NAMALWA (cell line): ENCODE measurements at places on chromosomes 13 and 19.
A peak's percentile ranks its signal among the peaks of the same experiment; 100 is the strongest.

DNA sequence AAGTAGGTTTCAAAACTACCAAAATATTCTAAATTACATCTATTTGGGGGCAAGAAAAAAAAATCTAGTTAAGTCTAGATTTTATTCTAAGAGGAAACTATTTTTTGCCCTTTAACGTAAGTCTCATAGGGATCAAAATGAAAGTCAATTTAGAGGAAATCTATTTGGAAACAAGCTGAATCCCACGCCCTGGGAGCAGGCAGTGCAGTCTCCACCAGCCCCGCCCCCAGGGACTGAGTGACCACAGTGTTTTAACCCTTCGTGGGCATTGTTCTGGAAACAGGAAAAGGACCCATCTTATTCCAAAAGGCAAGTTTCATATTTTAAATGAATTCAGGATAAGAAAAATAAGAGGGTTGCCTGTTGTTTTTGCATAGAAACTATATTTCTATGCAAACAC is 209.7 kb downstream of the SPRY2 start:
- no peak for DNase-seq

DNA sequence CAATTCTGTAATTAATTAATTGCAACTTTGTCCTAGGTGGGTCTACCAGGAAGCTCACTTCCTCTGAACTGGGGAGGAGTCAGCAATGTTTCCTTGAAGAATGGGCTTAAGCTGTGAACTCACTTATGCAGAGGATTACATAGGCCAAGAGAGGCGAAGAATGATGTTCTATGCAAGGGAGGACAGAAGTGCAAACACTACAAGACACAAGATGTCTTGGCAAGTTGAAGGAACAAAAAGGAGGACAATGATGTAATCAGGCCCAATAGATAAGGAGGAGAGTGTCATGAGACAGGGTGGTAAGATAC is 275.9 kb downstream of the LHFPL6 start:
- DNase-seq = no peak

GRCh38 chr13:44195245-44195644 is 178.4 kb upstream of the SERP2 start:
- no peak for DNase-seq

GRCh38 chr19:16184665-16185122 is 516 bp upstream of the FAM32A start:
- DNase-seq = no peak

- DNase-seq = peak; percentile 53
These were observed 364.4 kb downstream of the DCT start for GRCh38 chr13:94115054-94115453.

DNA sequence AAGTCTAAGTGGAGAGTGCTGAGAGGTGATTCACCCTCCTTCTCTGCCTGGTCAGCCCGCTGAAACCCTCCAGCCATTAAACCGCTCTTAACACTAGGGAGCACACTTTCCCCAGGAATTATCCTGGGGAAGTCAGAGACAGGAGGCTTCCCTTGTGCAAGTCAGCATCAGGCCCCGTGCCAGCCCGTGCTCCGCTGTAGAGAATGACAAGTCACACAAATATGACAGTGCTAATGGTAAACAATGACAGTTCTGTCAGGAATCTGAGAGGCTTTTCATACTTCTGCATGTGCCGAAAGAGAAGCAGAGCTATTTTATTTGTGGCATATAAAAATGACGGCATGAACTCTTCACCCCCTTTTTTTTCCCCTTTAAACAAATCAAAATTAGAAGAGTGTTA is 816.9 kb upstream of the SLC10A2 start:
- DNase-seq = no peak

- DNase-seq = peak; percentile 90
These were observed at the start of gene ANKLE1 for GRCh38 chr19:17281391-17282304. Gene ANKLE1, plus strand, starts transcription at chr19:17281901. Its CDS starts 20 bp downstream, at chr19:17281921.

DNA sequence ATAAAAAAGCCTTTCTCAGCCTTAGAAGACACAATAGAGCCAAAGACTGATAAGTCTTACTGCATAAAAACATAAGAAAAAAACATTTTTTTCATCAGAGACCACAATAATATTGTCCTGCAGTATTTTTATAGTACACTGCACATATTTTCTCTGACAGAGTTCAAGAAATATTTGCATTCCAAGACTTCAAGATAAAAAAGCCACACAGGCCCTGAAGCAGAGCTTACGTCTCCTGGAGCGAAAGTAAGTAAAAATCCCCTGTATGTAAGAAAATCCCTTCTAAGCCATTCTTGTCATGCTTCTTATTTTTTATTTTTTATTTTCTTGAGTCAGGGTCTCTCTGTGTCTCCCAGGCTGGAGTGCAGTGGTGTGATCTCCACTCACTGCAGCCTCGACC is 755.9 kb downstream of the LIG4 start:
- DNase-seq = no peak

DNA sequence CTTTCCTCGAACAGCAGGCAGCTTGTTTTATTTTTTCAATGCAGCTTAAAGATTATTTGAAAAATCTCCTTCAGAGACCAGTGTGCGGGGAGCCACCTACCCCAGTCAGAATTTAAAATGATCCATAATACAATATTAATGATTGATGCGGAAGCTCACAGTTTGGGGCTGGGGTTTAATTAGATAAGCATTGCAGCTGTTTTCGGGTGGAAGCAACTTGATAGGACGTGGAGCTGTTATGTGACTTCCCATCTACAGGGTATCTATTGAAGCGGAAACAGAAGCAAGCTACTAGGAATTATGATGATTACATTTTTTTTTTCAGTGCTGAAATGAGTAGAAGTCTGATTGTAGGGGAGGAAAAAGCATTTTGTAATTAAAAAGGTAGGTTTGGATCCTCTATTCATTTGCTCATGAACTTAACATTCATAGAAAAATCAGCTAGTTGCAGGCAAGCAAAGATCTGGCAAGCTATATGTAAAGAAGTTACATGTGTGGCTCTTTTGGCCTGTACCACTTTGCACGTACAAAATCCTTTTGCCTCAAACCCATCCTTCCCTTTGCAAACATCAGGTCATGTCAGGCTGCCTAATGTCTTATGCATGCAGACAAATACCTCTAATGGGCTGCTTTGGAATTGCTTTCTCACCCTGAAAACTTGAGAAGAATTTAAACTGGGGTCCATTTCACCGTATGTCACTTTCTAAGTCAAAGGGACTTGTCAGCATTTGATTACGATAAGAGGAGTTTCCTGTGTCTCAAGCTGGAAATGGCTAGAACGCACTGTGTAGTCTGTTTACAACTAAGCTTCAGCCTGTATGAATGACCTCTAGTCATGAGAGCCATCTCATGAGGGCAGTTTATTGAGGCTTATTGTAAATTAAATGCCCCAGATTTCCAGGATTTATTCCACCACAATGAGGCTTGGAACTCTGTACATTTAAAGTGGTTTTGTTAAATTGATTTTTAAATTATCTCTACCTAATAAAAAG is 267.1 kb upstream of the TMTC4 start:
- no peak for DNase-seq

- DNase-seq = no peak
These were observed 49.4 kb upstream of the TNFSF11 start for GRCh38 chr13:42524487-42525034.
